ENCODE measurements at places on chromosomes 5 and 9.

GRCh38 chr5:180862645-180863044, 1.6 kb upstream of the ZFP62 start:
- no peak for DNase-seq

GRCh38 chr5:139058121-139058520, 140.0 kb downstream of the SIL1 start:
- no peak for DNase-seq

DNA sequence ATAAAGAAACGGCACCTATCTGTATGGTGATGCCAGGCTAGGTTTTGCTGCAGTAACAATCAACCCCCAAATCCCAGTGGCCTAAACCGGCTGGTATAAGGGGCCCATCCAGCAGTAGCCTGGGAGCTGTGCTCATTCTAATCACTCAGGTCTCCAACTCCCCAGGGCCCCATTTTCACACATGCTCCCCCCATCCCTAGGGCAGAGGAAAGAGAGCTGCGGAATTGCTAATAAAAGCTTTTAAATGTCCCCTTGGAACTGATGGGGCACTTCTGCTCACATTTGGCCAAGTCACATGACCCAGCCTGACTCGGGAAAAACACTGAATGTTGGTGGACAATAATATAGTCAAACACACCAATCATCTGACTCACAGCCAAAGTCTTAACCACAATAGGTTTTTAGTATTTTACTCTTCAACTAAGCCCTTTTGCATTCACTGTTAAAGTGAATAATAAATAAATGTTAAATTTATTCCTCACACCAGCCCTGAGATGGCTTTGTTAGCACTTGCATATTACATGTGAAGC, 1.6 kb downstream of the FBLL1 start:
- DNase-seq: no peak

- DNase-seq: no peak
Measured at GRCh38 chr9:135951889-135952663, 9.1 kb downstream of the UBAC1 start.

GRCh38 chr9:88425538-88425950, 37.3 kb downstream of the SPIN1 start:
- DNase-seq: no peak

GRCh38 chr9:70439991-70440706, 25.7 kb upstream of the KLF9 start:
- no peak for DNase-seq

DNA sequence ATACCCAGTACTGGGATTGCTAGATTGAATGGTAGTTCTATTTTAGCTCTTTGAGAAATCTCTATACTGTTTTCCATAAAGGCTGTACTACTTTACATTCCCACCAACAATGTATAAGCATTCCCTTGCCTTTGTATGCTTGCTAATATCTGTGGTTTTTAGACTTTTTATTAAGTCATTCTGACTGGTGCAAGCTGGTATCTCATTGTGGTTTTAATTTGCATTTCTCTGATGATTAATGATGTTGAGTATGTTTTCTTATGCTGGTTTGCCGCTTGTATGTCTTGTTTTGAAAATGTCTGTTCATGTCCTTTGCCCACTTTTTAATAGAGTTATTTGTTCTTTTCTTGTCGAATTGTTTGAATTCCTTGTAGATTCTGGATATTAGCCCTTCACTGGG, 512.7 kb upstream of the PAPPA start:
- DNase-seq: no peak

DNA sequence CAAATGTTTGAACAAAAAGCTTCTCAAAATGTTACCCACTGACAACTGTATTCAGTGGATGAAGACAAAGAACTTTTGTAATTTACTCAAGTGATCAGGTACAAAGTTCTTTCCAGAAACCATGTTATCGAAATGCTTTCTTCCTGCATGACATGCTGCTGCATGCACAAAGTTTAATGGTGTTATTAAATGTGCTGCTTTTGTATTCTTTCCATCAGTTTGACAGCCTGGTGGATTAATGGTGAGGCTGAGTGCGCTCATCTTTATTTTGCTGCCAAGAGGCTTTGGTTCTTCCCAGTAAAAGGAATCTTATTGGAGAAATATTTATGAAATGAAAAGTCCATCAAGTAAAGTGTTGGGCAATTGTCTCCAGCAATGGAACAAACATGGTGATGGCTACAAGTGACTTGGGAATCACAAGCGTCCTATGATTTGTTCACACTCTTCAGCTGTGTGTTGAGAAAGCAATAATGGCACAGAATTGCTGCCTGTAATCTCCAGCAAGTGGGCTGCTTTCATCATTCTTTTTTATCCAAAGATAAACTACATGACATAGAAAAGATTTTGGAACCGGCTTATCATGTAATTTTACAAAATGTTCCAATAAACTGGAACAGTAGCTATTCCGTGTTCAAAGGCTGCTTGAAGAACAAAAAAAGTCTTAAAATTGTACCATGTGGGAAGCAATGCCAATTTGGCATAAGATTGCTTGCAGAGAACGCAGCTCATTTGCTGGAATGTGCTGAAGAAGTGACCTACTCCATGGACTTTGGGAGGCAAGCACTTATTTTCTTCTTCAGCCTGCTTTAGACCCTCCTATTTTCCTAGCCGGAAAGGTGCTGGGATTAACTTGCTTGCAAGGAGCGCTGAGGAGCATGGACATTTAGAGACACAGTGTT, 153.1 kb downstream of the HSD17B3 start:
- no peak for DNase-seq

GRCh38 chr9:33287087-33287490, 3.2 kb upstream of the NFX1 start:
- DNase-seq: no peak

- DNase-seq: no peak
Measured at GRCh38 chr9:91341258-91341746, 20.4 kb downstream of the AUH start.

DNA sequence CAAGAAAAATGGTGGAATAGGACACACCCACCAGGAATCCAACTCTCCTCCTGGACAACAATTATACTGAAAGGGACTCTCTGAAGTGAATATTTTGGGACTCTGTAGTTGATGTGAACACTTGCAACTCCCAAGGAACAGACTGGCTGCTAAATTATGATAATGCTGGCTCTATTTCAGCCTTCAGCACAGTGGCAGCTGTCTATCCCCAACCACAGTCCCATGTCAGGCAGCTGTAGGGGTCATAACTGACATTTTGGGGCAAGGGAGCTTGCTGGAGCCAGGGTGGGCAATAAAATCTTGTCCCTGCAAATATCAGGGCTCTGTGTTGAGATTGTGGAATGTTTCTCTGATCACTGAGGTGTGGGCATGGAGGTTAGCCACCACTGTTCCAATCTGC, 14.2 kb downstream of the SPATA31E1 start:
- no peak for DNase-seq

DNA sequence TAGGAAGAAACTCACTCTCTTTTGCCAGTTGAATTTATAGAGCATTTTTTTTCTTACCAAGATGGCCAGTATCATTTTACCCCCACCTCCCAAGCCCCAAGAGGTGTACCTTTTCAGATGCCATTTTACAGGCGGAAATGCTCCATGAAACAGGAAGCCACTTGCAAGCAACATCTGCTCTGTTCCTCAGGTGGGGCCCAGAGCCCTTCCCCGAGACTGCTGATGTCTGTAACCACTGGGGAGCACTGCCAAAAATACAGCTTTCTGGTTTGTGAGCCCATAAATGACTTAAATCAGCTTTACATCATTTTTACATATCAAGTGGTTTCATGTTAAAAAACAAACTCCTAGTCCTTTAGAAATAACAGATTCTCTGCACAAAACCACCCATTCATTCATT, 42.9 kb upstream of the GARNL3 start:
- DNase-seq: no peak

DNA sequence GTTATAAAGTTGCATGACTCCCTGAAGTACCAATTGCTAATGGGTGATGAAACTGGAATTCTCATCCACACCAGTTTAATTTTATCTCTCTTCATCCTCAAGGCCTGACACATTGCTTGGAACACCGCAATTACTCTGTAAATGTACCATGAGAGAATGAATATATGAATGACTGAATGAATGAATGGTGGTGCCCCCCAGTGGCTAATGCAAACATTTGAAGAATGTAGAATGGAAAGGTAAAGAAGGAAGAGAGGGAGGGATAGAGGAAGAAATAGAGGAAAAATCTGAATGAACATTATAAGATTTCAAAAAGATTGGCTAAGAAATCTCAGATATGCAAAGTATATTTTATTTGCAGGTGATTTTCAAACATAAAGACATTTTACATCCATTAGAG, 13.1 kb downstream of the PAPPA start:
- DNase-seq: no peak

- no peak for DNase-seq
Measured at GRCh38 chr5:99948850-99949249, 586.3 kb upstream of the FAM174A start.

DNA sequence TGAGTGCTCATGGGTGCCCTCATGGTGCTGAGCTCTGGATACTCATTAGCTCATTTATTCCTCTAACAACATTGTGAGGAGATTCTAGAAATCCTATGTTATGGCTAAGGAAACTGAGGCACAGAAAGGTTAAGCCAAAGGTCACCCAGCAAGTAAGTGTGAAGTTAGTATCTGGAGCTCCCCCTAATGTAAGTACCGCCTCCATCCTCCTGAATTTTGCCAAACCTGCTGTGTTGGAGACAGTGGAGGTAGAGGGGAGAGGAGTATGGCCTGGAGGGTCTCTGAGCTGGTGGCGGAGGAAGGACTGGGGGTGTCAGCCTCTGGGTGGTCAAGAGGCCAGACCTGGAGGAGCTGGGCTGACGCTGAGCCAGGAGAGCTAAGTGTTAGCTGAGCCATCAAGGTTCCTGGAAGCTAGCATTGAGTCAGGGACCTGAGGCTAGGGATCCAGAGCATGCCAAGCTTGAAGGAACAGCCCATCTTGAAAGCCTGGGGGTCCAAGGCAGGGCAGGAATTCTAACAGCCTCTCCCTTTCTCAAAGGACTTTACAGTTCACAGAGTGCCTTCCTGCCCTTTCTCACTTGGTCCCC, 114.8 kb downstream of the RGS3 start:
- no peak for DNase-seq

DNA sequence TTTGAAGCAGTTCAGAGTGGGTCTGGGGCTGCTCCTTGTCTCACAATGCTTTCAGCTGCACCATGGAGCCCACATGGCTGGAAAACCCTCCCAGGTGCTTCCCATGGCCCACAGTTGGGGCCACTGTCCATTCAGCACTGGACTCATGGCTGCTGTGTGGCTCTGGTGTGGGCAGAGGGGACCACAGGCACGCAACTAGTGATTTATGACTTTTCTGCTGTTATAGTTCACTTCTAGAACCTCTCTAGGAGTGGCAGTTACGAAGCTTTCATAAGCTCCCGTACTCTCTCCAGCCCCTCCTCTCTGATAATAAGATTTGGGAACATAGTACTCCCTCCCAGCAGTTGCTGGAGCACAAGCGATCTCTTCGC, 29.0 kb downstream of the GLRA1 start:
- DNase-seq: no peak

DNA sequence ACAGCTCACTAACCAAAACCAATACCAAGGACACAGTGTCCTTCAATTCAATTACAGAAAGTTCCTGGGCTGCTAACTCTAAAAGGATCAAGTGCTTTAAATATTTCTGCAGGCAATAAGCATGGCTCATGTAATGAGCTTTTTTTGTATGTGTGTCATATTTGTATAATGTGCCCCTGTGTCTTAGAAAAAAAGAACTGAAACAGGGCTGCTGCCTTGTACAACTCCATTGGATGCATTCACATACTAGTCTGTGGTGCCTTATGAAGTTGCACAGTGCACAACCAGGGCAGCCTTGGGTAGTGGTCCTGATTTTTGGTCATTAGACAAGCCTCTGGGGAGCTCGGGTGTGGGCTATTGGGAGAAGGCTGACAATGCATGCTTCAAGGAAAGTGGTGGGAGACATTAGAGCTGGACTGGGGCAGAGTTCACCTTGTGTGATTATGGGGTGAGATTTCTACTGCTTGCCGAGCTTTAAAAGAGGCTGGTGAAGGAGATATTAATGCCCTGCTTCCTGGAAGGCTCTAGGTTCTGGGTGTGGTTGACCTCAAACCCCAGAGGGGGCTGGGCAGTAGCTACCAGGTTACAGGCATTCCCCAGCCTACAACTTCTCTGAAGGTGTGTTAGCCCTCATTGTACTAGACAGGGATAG, 3.6 kb upstream of the CPEB4 start:
- peak; percentile 35 for DNase-seq

GRCh38 chr5:65539827-65540226, 23.1 kb downstream of the CENPK start:
- no peak for DNase-seq

GRCh38 chr5:140549237-140550144, 2.0 kb downstream of the EIF4EBP3 start:
- no peak for DNase-seq
